NCI-H1417 (cell line): ENCODE measurements at places on chromosomes 12 and 14.

DNA sequence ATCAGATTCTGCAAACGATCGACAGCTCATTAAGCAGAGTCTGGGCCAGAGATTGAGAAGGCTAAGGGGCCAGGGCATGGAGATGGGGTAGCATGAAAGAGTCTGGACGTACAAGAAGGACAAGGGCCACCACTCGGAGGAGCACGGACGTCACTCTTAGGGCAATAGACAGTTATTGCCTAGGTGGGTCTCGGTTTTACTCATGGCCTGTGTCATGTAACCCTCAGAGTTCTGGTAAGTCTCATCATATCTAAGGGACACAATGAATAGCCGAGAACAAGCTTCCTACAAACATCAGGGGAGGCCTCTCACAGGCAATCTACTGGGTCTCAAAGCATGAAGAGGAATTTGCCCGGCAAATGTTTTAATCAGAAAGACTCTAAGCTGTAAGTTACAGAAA is 30.4 kb upstream of the ITPK1 start:
- no peak for DNase-seq

DNA sequence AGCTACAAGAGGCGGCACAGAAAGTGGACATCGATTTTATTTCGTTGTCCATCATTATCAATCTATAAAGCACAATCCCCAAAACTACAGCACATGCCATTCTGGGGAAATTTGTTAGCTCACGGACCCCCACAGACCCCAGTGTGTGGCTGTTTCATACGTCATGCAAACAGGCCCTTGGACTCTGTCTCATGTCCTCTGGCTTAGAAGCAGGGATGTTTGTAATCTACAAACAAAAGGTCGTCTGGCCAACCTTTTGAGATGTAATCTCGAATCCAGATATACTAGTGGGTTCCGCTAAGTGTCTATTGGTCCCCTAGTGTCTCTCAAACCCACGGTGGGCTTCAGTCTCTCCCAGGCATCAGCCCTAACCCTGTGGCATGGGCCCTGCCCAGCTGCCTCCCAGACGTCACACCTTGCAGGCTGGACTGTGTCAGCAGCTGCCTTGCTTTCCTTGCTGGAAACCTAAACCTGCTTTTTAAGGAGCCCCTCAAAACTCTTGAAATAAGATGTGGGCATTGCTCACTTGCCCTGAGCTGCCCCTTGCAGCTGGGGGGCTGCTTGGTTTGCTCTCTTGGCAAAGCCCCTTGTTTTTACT is 220.8 kb downstream of the ZFP36L1 start:
- DNase-seq, result no peak

- DNase-seq, result no peak
Measured at GRCh38 chr12:75103822-75104221, 105.8 kb downstream of the KCNC2 start.

DNA sequence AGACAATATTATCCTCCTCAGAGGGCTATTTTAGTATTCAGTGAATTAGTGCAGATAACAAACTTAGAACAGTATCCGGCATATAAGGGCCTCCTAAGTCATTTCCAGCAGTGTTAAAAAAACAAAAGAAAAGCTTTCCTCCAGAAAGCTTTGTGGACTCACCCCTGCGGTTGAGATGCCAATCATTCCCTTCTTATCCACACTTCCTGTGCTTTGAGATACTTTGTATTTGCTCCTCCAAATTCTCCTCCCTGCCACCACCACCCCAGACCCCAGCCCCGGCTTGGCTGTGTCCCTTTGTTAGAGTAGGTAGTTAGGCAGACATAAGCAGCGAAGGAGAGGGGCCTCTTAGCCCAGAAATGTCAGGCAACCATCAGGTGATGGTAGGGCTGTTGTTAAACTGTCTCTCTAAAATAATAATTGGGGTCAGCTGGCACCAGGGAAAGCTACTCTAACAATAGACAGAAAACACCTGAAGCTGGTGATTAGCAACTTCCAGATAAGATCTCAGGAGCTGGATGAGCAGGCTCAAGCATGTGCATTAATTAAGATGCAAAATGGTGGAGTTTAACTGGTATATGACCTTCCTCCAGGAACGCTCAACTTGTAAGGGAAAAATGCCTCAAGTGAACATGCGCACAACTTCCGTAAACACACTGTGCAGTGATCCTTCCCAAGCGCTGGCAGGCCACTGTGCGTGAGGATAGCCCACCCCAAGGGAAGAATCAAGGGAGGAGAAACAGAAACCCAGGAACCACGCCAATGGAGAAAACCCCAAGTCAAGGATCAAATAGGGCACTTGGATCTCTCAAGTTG is 152.1 kb upstream of the EEA1 start:
- DNase-seq, result no peak

GRCh38 chr12:128068211-128068610 is 198.8 kb upstream of the TMEM132C start:
- no peak for DNase-seq

- DNase-seq, result no peak
Measured at GRCh38 chr14:89667983-89668382, 250.9 kb upstream of the FOXN3 start.

DNA sequence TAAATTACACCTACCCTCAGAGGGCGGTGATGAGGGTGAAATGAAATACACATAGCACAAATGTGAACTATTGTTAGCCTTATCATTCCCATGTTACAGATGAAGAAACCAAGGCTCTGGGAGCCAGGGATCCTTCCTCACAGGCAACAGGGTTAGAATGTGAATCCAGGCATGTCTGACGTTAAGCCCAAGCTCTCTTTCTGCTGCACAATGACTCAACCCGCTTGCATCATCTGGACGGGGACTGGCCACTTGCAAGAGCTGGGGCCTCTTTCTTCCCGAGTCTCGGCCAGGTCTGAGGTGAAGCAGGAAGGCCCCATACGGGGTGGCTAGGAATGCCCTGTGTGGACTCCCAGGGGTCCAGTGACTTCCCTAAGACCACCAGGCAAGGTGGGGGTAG is 105.2 kb downstream of the RBM19 start:
- no peak for DNase-seq
